A549 treated with Mapracorat at 1 μM for 4 hours (cell line): ENCODE measurements at places on chromosomes 12 and 14. TPM values are rescaled to one million over a fixed set of nuclear protein-coding genes. Genes with fewer than 3 reads are reported as not detected.

GLT1D1 gene
- not detected in 5 replicates for total RNA-seq

ACRBP gene
- total RNA-seq = 0.08 to 0.40 TPM (median 0.15 TPM) in 3 of 5 replicates, not detected in the others

TRHDE gene
- total RNA-seq = 0.02 to 0.24 TPM (median 0.09 TPM) in 5 replicates

RERGL gene
- total RNA-seq = not detected in 5 replicates

ANO6 gene
- 48.0 to 63.6 TPM (median 57.0 TPM) in 5 replicates for total RNA-seq

CRIP1 gene
- total RNA-seq = 1,786 to 1,947 TPM (median 1,895 TPM) in 5 replicates

ACTR6 gene
- total RNA-seq = 17.4 to 27.9 TPM (median 21.8 TPM) in 5 replicates
